ENCODE measurements at places on chromosomes 6 and 20. TPM values are rescaled to one million over a fixed set of nuclear protein-coding genes. Genes with fewer than 3 reads are reported as not detected.

- peak; percentile 27 for DNase-seq
Observed at GRCh38 chr6:159103396-159104162, 58.8 kb upstream of the TAGAP start.

- DNase-seq, result no peak
Observed at GRCh38 chr6:12178521-12178920, 111.6 kb upstream of the EDN1 start.

The MYT1 gene
- 1.8 TPM for total RNA-seq

The ASIP gene
- not detected for total RNA-seq

DNA sequence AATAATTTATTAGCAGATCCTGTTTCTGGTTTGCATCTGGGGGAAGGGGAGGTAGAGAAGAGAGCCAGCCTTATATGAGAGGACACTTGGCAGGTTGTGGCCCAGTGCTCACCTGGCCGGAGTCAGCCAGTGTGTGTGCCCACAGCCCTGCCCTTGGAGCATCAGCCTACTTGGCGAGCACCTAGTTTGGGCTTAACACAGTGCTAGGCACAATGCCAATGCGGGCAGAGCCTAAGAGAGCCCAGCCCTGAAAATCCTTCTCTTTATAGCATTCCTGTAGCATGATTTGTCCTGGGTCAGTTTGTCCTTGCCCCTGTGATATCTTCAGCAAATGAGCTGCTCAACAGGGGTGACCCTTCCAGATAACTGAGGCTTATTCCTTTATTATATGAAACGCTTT is 73.0 kb downstream of the SLX4IP start:
- no peak for DNase-seq

The CST2 gene
- not detected for total RNA-seq

GRCh38 chr6:105493736-105494135 is 90.9 kb upstream of the PREP start:
- no peak for DNase-seq

The HTR1E gene
- 0.49 TPM for total RNA-seq

GRCh38 chr6:83062225-83062624 is 3.4 kb downstream of the UBE3D start:
- DNase-seq, result no peak

The CLPSL2 gene
- not detected for total RNA-seq

- DNase-seq, result no peak
Observed at GRCh38 chr20:21941941-21942805, 236.7 kb downstream of the PAX1 start.

GRCh38 chr6:89269981-89270380 is 45.1 kb downstream of the GABRR2 start:
- DNase-seq, result peak; percentile 9

The ADGRG6 gene
- total RNA-seq, result 4.8 TPM

GRCh38 chr6:96836631-96837080 is 621 bp downstream of the GPR63 start:
- peak; percentile 12 for DNase-seq

The GDAP1L1 gene
- 0.29 TPM for total RNA-seq

The AKAP12 gene
- 102 TPM for total RNA-seq

DNA sequence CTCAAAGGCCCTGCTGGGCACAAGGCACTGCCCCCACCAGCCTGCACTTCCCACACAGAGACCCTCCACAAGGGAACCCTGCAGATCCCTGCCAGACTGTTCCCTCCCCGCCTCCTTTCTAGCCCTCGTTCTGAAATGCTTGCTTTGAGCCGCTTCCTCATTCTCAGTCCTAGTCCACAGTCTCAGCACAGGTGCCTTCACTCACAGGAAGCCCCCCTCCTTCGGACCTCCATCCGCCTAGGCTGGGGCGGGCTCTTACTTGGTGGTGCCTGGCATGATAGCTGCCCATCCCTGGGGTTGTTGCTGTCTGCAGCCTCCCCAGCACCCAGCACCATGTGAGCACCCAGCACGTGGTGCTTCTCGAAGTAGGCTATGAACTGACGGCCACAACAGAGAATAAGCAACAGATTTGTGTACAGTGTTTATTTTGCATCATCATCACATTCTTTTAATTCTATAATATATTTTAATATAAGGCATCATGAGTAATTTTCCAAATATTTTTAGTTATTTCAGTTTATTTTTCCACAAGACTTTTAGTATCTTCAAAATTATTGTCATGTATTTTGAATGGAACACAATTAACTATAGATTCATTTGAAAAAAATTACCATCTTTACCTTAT is 12.3 kb downstream of the CST5 start:
- DNase-seq, result no peak

DNA sequence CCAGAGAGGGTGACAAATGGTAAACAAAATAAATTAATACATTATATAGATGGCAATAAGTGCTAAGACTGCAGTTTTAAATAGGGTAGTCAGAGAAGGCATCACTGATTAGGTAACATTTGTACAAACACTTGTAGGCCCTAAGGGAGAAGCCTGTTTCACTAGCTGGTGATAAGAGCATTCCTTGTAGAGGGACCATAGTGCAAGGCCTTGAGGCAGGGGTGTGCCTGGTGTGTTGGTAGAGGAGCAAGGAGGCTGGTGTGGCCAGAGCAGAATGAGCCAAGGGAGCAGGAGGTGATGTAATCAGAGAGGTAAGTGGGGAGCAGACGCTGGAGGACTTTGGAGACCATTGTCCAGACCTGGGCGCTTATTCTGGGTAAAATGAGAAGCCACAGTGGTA is 70.7 kb downstream of the ANKRD6 start:
- no peak for DNase-seq

DNA sequence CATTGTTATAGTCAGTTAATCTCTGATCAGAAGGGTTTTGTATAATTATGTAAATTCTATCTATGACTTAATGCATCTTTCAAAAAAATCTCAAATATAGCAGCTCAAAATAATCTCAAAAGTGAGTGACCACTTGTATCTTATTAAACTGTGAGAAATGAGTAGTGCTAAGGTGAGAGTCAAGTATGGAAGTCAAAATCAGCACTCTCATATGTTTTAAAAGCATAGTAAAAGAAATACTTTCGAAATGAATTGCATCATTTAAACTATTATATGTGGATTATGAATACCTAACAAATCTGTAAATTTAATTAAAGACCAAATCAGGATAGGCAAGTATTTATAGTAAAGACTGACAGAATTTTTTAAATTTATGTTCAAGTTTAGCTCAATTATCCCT is 645.6 kb downstream of the PHF3 start:
- no peak for DNase-seq

The ZSCAN12 gene
- total RNA-seq, result 10.7 TPM

- no peak for DNase-seq
Observed at GRCh38 chr6:125831659-125832058, 40.9 kb downstream of the NCOA7 start.

DNA sequence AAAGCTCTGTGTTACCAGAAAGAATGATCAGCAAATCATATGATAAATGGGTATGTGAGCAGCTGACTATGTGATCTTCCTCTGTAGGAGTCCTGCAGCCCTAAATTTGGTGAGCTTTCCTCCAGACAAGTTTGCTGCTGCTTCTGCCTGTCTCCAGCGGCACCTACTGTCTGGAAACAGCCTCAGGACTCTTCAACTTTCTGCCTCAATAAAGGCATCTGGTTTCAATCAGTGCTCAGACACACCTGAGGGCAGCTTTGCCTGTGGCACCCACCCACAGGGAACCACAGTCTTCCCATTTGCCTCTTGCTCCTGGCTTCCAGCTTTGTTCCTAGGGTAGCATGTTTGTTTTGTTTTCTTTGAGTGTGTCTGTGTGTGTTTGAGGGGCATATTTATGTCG is 727.9 kb upstream of the MAN1A1 start:
- peak; percentile 9 for DNase-seq

- DNase-seq, result no peak
Observed at GRCh38 chr6:34671801-34672656, 24.5 kb downstream of the ILRUN start.

GRCh38 chr20:43458422-43458924 is 777 bp downstream of the SRSF6 start:
- no peak for DNase-seq

The CST5 gene
- not detected for total RNA-seq

The DPPA5 gene
- not detected for total RNA-seq

The DTNBP1 gene
- 12.7 TPM for total RNA-seq

DNA sequence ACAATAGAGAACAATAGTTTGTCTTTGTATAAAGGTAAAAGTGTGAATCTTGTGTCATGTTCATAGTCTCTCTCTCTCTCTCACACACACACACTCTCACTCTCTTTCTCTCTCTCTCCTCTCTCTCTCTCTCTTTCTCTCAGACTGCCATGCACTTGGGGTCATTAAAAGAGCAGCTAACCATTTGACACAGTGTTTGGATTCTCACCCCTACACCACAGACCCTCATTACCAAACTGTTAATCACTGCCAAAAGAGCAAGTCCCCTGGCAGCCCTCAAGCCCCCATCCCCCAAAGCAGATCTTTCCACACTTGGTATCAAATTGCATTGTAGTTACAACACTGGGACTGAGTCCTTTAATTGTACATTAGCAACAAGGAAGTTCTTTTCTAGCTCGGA is 305.8 kb upstream of the RSPO3 start:
- DNase-seq, result no peak

DNA sequence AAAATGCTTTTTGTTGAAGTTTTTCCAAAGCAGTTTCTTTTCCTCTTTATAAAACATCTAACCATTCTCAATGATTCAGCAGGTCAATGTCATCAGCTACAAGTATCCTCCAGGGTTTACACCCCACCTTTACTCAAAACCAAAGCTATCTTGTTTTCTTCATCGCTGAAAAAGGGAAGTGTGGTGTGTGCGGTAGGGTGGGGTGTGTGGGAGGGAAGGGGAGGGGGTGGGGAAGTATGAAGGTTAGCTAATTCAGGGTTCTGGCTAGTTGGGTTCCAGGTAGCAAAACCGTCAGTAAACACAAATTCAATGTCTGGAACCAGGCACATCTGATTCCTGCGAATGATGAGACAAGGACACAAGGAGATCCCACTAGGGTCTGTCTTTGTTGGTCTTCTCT is 189.6 kb downstream of the GJA10 start:
- DNase-seq, result no peak

DNA sequence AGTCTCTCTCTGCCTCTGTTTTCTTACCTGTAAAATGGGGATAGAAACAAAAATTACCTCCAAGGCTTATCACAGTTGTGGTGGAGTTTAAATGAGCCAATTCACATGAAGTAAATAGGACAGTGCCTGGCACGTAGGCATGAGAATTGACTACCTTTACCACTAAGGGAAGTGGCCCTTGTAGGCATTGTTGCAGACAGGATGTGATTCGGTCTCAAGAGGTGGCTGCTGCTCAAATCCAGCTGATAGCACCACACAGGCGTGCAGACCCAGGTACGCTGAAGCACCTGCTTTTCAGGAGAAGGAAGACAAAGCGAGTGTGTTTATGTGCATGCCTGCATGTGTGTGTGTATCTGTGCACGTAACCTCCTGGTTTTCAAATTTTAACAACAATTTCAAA is 108.6 kb downstream of the EYA2 start:
- no peak for DNase-seq

The OLIG3 gene
- not detected for total RNA-seq

- DNase-seq, result no peak
Observed at GRCh38 chr20:15992564-15992963, 580.7 kb downstream of the KIF16B start.

DNA sequence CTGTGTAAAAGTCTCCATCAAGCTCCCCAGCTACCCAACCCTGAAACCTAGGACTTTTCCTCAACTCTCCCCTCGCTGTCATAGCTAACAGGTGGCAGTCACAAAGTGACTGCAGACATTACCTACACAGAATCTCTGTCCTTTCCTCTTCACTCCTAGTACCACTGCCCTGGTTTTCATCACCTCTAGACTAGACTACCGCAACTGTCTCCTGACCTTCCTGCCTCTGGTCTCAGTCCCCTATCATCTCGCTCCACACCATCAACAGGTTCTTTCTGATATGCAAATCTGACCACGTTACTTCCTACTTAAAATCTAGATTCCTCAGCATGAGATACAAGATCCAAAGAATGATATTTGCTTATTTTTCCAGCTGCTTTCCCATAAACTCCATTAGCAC is 93.8 kb downstream of the SMLR1 start:
- no peak for DNase-seq

The FRK gene
- 3.5 TPM for total RNA-seq

- no peak for DNase-seq
Observed at GRCh38 chr6:138907167-138907566, 80.9 kb downstream of the REPS1 start.

DNA sequence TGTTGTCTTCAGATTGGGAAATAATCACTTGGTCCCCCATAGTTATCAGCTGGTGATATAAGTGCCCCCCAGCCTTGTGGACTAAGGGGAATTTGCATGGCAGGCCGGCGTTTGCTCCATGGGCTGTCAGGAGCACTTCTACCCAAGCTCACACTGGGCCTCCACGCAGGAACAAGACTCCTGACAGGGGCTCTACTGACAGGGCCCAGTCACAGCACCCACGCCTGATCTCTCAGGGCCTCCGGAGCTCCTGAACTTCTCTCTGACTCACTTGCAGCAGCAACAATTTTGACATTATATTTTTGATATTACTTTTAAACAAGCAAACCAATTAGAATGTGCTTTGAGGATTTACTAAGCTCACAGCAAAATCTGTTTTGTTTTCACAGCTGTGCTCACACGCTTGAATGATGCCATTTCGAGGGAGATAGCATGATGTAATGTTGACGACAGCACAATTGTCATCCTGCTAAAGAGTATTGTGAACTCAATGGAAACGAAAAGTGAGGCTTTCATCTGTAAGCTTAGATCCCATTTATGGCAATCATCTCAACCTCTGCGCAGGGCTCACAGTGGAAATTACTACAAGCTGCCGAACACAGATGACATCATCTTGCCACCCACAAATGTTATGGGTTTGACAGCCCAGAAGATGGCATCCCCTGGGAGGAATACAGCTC is 28.7 kb upstream of the TXNDC5 start:
- DNase-seq, result no peak

DNA sequence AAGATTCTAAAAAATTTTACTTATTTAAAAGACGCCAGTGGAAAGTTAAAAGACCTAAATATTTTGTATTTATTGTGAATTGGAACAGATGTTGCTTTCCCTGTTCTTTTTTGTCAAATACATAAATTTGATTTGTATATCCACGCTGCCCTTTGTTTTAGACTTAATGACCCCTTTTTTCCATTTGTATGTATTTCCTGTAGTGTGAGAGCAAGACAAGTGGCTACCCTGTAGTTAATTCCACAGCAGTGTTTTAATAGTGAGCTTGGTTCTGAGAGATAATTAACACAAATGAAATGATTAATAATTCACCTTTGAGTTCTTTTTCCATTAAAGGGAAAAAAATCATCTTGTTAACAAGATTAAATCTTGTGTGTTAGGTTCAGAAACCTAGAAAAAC is 16.6 kb downstream of the SH3BGRL2 start:
- no peak for DNase-seq

The KIFC1 gene
- 1.3 TPM for total RNA-seq

The HNF4A gene
- not detected for total RNA-seq

- no peak for DNase-seq
Observed at GRCh38 chr20:41649489-41649888, 31.3 kb upstream of the CHD6 start.

- DNase-seq, result no peak
Observed at GRCh38 chr6:57313009-57313408, 4.4 kb upstream of the PRIM2 start.

Data from thyroid gland (tissue), 4 donors.